ENCODE measurements at places on chromosomes 1 and 21.

- DNase-seq: peak; percentile 53
These were observed 1.4 kb downstream of the TPM3 start for GRCh38 chr1:154190550-154190949.

DNA sequence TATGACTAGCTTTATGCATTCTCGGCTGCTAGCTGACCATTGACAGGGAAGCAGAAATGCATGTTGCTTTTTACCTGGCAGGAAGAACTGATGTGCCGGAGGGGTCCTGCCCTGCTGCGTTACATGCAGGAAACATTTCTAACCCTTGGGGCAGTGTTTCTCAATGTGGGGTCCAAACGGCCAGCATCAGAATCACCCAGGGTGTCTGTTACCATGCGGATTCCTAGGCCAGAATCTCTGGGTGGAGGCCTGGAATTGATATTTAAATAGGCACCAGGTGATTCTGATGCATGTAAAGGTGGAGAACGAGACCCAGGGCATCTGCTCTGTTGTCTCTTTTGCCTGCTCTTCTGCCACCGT is 182.7 kb downstream of the PCP4 start:
- DNase-seq: no peak

- no peak for DNase-seq
These were observed 87.5 kb downstream of the RWDD3 start for GRCh38 chr1:95321531-95321930.

GRCh38 chr1:72891976-72892375 is 609.6 kb upstream of the NEGR1 start:
- no peak for DNase-seq

GRCh38 chr1:12543740-12544154 is 74.3 kb downstream of the DHRS3 start:
- peak; percentile 46 for DNase-seq
